D721Med (cell line): ENCODE measurements at places on chromosomes 6 and 20.

GRCh38 chr6:162198925-162199324 lies 528.6 kb downstream of the PRKN start:
- no peak for DNase-seq

- DNase-seq = no peak
These were observed 157.6 kb upstream of the PDE7B start for GRCh38 chr6:135693811-135694370.

DNA sequence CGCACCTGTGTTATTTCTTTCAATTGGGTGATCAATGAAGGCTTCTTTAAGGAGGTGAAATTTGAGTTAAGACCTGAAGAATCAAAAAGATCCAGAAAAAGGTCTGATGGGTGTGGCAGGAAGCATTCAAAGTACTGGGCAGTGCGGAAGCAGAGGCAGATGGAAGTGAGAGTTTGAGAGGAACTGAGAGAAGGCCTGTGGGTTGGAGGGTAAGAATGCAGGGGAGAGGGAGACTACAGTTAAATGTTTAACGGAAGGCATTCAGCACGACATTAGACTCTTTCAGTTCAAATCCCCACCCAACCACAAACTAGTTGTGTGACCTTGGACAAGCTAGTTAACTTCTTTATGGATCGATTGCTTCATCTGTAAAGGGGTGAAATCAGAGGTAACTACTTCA lies 50.5 kb upstream of the GCM1 start:
- no peak for DNase-seq

GRCh38 chr6:1267057-1267732 lies 44.7 kb upstream of the FOXQ1 start:
- no peak for DNase-seq

- no peak for DNase-seq
These were observed 169.3 kb downstream of the ARID1B start for GRCh38 chr6:156946370-156946936.

GRCh38 chr6:127464881-127465459 lies 5.8 kb upstream of the KIAA0408 start:
- peak; percentile 32 for DNase-seq

GRCh38 chr6:128302942-128303341 lies 217.5 kb downstream of the PTPRK start:
- DNase-seq = no peak

DNA sequence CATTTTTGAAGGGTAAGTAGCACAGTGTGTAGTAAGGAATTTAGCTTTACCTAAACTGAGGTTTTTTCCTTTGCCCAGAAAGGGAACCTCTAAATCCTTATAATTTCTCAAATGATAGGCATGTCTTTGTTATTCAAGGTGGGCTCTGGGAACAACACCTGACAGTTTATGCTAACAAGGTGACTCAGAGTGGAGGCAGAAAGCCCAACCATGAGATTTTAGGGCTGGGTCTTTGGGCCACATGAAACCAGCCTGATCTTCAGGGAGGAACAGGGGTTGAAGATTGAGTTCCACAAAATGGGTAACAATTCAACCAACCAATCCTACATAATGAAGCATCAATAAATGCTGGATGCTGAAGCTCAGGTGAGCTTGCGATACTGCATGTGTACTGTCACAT lies 46.6 kb downstream of the PRSS35 start:
- no peak for DNase-seq

DNA sequence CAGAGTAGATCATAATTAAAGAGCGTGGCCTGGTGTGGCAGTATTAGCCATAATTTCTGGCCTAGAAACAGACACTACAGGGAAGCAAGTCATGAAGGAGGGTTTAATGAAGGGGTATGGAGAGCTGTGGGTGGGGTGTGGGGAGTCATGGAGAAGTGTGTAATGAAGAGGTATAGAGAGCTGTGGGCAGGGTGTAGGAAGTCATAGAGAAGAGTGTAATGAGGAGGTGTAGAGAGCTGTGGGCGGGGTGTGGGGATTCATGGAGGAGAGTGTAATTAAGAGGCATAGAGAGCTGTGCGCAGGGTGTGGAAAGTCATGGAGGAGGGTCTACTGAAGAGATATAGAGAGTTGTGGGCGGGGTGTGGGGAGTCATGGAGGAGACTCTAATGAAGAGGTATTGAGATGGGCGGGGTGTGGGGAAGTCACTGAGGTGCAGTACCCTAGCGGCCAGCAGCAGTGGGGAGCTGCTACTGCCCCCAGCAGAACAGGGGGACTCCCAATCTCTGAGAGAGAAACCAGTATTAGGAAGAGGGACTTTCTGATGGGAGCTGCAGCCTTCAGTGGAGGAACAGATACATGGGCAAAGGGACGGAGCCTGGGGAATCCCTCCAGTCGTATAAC lies 145.4 kb upstream of the FOXA2 start:
- DNase-seq = no peak

DNA sequence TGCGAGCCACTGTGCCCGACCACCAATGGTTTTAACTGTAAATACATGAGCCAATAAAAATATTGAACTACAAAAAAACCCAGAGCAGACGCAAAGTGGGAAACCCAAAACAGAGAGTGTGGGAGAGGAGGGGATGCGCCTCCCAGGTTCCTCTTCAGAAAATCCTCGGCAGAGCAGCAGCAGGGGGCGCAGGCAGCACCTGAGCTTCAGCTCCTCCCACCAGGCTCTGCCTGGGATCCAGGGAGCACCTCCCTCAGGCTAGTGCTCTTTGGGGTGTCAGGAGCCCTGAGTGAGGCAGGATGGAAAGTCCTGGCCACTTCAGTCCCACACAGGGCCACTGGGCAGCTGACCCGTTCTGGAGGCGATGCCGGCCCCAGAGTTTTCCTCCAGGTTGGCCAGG lies 536.9 kb upstream of the CDH4 start:
- DNase-seq = no peak

DNA sequence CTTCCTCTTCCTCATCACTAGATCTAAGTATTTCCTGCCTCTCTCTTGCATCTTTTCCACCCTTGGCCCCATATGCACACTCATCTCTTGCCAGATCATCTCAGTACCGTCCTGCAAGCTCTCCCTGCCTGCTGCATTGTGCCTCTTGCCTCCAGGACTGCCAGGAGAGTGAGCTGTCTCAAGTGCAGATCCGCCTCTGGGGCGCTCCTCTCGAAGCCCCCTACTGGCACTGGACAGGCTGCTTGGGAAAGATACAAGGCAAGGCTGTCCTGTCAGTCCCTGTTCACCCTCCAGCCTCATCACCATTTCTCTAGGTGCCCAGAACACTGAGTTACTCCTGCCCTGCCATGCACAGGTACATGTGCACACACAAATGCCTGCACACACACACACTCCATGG lies 10.2 kb downstream of the SYNDIG1 start:
- DNase-seq = no peak

DNA sequence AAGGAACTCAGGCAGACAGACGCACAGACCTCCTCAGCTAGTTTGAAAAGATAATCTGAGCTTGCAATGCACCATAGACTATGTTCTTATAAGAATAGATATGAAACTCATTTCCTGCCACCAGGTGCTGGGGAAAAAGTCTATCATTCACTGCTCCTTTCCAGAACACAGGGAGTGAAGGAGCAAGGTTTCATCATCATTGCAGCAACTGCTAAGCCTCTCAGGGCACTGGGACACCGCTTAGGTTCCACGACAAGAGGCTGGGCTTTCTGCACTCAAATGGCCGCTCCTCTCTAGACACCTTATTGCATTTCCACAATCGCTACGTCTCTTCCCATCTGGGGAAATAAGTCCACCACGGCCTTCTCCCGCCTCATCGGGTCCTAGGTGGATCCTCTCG lies 418.5 kb upstream of the JARID2 start:
- DNase-seq = no peak

DNA sequence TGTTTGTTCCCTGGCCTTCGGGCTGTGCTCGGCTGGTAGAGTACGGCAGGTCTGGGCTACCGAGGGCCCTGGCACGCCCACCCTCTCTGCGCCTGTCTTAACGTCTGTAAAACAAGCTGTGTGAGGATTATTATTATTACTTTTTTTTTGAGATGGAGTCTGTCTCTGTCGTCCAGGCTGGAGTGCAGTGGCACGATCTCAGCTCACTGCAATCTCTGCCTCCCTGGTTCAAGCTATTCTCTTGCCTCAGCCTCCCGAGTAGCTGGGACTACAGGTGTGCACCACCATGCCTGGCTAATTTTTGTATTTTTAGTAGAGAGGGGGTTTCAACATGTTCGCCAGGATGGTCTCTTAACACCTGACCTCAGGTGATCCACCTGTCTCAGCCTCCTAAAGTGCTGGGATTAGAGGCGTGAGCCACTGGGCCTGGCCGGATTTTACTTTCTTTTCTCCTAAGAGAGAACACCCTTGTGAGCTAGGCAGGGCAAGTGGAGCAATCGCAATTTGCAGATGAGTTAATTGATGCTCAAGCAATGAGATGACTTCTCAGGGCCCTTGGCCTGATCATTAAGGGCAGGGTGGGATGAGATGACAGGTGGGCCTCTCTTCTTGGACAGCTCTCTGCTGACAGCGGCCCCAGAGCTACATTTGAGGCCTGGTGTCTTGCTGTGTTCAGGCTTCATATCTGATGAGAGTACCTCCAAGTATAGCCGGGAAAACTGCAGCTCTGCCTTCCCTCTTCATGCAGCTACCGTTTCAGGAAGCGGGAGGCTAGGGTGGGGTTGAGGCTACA lies 859 bp upstream of the SMIM29 start:
- no peak for DNase-seq

DNA sequence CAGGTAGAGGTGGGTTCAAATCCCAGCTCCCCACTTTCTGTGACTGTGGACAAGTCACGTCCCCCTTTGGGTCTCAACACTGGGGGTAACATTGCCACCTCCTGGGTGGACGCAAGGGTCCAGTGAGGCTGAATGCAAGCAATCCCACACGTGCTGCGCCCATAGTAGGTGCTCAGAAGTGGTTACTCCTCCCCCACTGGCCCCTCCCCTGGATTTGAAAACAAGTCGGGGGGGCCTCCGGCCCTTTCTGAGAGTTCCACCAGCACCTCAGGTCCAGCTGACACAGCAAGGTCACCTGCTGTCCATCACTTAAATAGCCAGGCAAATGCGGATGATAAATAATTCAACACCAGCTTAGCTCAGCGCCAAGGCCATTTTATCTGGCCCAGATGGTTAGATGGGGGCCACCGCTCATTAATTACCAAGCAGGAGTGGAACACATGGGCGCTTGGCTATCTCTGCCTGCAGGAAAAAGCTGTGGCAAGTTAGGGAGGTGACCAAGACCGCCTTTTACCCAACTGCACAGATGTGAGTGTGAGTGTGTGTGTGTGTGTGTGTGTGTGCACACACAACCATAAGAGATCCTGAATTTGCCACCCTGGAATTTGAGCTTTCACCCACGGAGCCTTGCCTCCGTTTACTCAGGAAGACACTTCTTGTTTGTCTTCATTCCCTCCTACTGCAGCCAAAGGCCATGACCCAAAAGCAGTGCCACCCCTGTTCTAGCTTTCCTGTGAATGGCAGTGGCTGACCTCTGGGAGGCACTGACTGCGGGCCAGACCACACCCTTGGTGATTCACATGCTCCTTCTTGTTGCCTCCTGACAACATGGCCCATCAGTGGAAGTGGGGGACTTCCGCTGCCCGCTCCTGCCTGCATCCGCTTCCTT lies 34.7 kb upstream of the KCNB1 start:
- no peak for DNase-seq

DNA sequence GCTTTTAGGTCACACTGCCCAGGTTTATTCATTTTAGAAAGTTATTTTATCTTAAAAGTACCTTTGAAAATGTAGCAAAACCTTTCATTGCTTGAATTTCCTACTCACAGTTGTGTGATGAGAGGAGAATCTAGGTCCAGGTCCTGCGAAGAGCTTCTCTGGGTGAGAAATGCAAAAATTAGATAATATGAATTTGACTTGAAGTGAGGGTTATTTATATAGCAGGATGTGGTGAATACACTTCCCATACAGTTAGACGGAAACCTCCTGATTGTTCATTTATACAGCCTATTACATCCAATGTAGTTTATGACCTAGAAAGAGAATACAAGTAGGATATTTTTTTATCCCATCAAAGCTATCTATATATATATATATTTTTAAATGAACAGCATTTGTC lies 30.5 kb downstream of the CDKAL1 start:
- DNase-seq = no peak

GRCh38 chr20:62762801-62763368 lies 33.4 kb upstream of the MRGBP start:
- no peak for DNase-seq

DNA sequence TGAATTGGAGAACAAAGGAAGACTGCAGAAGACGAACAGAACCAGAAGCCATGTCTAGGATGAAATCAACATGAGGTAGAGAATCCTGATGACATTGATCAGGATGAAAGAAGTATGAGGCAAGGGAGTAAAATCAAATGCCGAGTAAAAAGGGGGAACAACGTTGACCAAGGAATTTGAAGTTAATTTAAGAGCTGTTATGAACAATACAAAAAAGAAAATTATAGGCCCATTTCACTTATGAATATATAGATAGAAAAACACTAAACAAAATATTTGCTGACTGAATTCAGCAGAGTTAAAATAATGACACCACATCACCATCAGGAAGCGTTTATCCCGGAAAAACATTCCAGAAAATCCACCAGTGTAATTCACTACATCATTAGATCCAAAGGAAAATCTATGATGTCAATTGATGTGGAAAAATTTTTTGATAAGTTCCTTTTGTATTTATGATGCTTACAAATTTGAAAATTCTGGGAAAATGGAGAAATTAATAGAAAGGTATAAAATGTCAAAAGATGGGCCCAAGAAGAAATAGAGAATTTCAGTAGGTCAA lies 8.1 kb upstream of the CCN5 start:
- DNase-seq = no peak

DNA sequence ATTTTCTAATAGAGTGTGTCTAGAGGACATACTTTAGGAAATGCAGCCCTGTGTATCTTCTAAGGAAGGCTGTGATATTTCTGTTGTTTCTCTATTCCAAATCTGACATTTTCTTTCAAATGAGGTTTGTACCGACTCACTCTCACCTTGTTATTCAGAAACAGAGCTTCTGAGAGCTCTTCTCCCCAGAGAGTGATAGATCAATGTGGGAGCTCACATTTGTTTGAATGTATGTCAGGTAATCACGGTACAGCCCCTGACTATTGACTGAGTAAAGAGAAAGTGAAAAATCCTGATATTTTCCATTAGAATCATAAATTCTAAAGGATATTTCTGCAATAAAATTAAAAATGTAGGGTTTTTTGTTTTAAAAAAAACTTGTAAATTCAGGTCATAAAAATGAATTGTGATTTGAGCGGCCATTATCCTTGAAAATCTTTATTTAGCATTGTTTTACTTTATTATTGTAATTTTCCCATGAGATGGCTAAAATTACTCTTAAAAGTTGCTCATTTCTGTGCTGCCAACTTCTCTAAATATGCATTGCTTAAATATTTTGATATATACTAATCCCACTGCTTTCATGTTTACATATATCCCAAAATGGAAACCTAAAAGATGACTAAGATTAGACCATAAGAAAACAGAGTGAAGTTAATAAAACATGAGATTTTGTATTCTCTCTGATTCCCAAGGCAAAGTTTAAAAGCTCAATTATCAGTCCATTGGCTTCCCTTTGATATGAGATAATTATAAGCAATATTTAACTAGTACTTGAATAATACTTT lies 1226.8 kb upstream of the CITED2 start:
- no peak for DNase-seq

GRCh38 chr6:49255335-49255734 lies 207.7 kb downstream of the MMUT start:
- no peak for DNase-seq
